ENCODE measurements at places on chromosomes 12 and 14.

DNA sequence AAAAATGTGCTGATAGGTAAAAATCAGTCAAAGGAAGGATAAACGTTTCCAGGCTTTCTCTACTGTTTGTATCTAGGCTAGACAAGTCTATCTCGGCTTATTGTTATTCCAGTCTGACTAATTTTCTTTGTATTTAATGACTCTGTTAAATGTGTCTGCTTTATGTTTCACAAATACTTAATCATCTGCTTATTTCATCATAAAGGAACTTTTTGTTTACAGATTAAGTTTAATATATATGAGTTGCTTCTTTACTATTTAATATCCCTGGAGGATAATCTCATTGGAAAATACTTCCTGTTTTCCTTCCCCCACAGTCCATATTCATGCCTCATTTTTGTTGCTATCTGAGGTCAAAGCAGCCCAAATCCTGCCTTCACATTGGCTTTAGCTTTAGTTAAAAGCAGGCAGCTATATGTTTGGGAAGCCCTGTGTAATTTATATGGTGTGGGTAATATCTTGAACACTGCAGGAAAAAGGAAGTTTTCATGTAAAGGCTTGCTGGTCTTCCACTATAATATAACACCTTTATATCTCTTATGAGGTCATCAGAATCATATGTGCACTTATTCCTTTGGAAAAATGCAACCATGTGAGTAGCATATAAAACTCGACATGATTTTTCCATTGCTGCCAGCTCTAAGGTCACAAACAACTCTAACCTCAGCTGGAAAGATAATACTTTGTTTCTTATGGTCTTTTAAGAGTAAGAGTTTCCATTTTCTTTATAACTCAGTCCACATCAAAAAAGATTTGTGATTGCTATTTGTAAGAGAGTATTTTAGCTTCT lies 76.8 kb downstream of the ALX1 start:
- no peak for DNase-seq

GRCh38 chr14:94227029-94227428 lies 52.9 kb downstream of the PPP4R4 start:
- no peak for DNase-seq

DNA sequence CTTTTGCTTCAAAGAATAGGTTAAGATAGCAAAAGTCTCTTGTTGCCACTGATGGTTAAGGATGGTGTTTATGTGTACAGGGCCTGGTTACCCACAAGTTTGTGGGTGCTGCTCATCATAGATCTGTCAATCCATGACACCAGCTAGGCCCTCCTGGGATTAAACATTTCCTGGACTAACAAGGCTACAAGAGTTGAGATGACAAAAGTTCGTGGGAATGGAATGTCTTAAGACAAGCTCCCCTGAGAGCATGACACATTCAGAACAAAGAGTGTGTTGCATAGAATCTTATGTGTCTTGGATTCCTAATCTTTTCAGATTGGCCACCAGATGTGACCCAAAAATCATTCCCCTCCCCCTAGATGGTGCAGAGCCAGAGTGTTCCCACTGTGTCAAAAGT lies 592.5 kb upstream of the USP15 start:
- no peak for DNase-seq

GRCh38 chr12:131082290-131083194 lies 128.8 kb downstream of the ADGRD1 start:
- no peak for DNase-seq

- no peak for DNase-seq
Observed at GRCh38 chr14:52259434-52259833, 8.1 kb upstream of the PTGDR start.

DNA sequence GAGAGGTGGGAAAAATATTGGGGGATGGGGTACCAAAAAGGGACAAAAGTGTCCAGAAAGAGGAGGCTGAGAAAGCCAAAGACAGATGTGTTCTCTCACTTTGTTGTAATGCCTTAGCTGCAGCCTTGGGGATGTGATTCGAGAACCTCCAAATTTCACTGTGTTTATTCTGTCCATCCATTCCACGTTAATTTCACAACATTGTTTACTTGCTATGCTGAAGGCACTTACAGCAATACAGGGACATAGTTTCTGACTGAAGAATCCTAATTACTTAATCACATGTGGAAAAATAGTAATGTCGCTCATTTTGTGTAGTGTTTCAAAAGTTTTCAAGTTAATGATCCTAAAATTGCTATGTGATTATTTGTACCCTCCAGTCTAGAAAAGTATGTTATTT lies 146.2 kb upstream of the SLC38A2 start:
- DNase-seq = no peak
